ENCODE measurements at places on chromosomes 4 and X. TPM values are rescaled to one million over a fixed set of nuclear protein-coding genes. Genes with fewer than 3 reads are reported as not detected.

DNA sequence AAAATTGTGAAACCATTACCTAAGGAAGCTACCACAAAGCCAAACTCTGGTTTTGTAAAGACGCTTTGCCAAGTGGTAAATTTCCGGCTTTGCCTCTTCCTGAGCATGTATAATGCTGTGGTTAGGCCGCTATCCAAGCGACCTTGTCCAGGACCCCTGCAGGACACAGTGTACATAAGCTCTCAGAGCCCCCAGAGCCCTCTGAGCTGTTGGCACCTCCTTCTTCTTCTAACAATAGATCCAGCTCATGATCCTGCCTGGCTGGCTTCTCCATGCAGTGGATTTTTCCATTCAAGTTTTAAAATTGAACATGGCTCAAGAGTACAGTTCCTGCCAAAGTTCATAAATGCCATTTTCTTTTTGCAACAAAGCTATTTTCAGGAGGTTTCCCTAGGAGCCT lies 326.7 kb downstream of the MAPK10 start:
- H3K27me3 ChIP-seq = no peaks in the 10 kb centered on the region
- no peak overlapping the region for H3K4me3 ChIP-seq
- no peak overlapping the region for H3K27ac ChIP-seq
- H3K36me3 ChIP-seq = no peaks in the 10 kb centered on the region

DNA sequence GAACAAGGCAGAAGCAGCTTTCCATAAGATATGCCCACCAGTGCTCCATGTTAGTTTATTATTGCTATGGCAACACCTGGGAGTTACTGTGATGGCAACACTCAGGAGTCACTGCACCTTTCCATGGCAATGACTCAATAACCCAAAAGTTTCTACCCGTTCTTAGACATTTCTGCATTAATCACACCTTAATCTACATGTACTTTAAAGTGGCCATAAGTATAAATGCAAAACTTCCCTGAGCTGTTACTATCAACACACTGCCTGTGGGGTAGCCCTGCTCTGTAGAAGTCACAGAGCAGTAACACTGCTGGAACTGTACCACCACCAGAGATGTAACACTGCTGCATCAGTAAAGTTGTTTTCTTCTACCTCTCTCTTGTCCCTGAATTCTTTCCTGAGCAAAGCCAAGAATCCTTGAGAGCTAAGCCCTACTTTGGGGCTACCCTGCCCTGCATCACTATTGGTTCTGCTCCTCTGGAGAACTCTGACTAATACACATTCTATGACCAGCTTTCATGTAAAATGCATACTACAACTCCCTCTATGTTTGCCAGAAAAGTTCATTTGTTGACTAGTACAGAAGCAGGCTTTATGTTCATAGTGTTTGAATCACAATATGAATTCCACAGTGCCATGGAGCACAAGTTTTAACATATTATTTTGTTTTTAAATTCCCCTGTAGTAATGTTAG lies 43.5 kb upstream of the GPR174 start:
- DNase-seq = no peak
- H3K36me3 ChIP-seq = no peaks in the 10 kb centered on the region
- H3K4me3 ChIP-seq = no peak overlapping the region
- peaks cover 18% of the 10 kb centered on the region for H3K4me1 ChIP-seq

DNA sequence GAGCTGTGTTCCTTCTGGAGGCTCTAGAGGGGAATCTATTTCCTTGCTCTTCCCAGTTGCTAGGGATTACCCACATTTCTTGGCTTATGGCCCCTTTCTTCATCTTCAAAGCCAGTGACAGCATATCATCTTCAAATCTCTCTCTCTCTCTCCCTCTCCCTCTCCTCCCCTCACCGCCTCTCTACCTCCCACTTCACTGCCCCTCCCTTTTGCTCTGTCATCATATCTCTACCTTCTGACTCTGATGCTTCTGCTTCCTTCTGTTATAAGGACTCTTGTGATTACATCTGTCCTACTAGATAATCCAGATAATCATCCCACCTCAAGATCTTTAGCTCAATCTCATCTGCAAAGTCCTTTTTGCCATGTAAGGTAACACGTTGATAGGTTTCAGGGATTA lies 93.1 kb upstream of the TEX13D start:
- DNase-seq = no peak
- H3K27ac ChIP-seq = no peak overlapping the region
- H3K36me3 ChIP-seq = no peaks in the 10 kb centered on the region
- no peaks in the 10 kb centered on the region for H3K27me3 ChIP-seq
- peaks cover 17% of the 10 kb centered on the region for H3K4me1 ChIP-seq

Gene SLC35A2
- total RNA-seq = 30.4 TPM

Gene TLR1
- 0.15 TPM for total RNA-seq

Gene RTL5
- 8.4 TPM for total RNA-seq

GRCh38 chr4:153523941-153524386 lies 57.8 kb downstream of the TMEM131L start:
- H3K27ac ChIP-seq = no peak overlapping the region
- H3K27me3 ChIP-seq = no peaks in the 10 kb centered on the region
- H3K4me3 ChIP-seq = no peak overlapping the region
- H3K36me3 ChIP-seq = no peaks in the 10 kb centered on the region
- DNase-seq = no peak

DNA sequence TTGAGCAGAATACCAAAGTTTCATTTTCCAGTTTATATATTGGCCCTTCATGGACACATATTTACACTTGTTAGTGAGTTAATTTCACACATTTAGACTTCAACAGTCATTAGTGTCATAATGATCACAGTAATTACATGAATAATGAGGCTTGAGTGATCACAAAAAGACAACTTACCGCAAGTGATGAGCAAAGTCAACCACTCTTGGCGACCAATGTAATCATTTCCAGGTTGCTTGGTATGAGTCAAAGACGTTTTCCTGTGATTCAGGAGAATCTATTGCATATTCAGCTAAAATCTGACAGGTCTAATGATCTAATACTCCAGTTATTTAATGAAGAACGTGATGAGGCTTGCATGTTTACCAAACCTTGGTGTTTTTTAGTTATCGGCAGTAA lies 407.9 kb upstream of the TENM3 start:
- DNase-seq = no peak
- no peaks in the 10 kb centered on the region for H3K4me1 ChIP-seq
- H3K4me3 ChIP-seq = no peak overlapping the region
- no peak overlapping the region for H3K27ac ChIP-seq
- peaks cover 44% of the 10 kb centered on the region for H3K27me3 ChIP-seq
- no peaks in the 10 kb centered on the region for H3K36me3 ChIP-seq

Gene CHRDL1
- 1.1 TPM for total RNA-seq
